ENCODE measurements at places on chromosomes 6 and 20.

GRCh38 chr6:36671687-36672375 lies 6.7 kb upstream of the CDKN1A start:
- DNase-seq: no peak

GRCh38 chr6:63764318-63764916 lies 128.8 kb downstream of the PHF3 start:
- peak; percentile 48 for DNase-seq

DNA sequence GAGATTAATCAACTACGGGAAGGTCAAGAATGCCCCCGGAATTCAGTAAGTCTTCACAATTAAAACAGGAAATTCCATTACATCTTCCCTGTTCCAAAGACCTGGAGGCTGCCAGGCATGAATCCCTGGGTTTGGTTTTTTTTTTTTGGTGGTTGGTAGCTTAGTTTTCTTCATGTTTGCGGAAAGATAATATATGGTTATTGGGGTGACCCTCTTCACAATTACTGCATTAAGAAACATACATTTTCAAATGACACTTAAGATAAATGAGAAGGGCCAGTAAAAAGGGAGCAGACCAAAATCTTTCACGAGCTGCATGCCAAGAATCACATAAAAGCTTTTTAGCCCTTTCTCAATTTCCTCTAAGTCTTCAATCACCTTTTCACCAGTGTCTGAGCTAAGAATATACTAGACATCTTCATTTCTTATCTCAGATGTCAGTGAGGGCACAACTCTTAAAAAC lies 64.0 kb downstream of the KIF13A start:
- DNase-seq: no peak

GRCh38 chr6:50819466-50819903 lies 814 bp downstream of the TFAP2B start:
- peak; percentile 31 for DNase-seq

DNA sequence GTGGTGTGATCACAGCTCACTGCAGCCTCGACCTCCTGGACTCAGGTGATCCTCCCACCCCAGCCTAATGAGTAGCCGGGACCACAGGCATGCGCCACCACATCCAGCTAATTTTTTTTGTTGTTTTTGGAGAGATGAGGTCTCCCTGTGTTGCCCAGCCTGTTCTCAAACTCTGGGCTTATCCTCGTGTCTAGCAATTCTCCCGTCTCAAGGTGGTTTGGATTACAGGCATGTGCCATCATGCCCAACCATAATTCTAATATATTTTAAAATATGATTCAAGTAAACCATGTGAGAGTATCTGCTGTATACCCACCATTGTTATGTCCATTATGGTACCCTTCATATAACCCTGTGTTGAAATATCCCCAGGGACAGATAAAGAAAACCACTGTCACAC lies 60.3 kb upstream of the C20orf144 start:
- no peak for DNase-seq

- DNase-seq: no peak
These were observed 749 bp downstream of the FRK start for GRCh38 chr6:116059713-116060571.

DNA sequence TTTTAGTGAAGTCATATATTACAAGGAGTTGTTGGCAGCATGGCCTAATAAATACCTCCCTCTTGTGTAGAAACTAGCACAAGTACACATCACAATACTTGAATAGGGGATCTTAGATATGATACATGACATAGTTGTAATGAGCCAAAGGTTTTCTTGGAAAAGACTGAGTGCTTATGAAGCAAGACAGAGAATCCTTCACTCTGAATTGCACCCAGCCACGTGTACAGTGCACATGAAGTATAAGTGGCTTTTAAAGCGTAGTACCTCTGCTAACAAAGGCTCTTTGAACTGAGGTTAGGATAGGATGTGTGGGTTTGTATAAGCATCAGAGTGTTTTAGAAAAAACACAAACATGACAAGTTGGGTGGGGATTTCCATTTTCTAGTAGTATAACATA lies 145.5 kb upstream of the STMND1 start:
- DNase-seq: no peak

GRCh38 chr20:35226126-35226883 lies at the start of gene MMP24:
Gene MMP24, plus strand, starts transcription at chr20:35226690. Its CDS starts 49 bp downstream, at chr20:35226739.
- no peak for DNase-seq

DNA sequence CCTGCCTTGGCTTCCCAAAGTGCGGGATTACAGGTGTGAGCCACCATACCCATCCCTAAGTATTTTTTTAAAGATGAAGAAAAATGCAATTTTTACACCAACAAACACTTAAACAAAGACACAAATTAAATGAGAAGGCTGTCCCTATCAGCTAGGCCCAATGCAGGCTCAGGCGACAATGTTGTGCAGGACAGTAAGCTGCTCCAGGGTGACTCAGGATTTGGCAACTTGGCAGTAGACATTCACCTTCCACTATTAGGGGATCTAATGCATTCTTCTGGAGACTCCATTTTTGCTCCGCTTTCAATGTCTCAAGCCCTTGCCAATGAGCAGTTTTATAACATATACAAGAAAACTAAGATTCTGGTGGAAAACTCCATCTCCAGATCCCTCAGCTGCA lies 19.7 kb downstream of the NDRG3 start:
- no peak for DNase-seq

DNA sequence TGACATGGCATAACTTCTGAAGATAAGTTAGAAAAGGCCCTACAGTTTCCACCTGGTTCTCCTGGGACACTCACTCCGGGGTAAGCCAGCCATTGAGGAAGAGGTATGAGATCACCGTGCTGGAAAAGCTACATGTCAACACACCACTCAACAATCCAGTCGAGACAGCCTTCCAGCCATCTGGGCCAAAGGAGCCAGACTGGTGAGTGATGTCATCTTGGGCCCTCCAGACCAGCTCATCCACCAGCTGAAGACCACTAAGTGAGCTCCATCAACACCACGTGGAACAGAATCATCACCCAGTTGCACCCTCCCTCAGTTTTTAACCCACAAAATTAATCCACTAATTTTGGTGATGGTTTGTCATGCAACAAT lies 32.3 kb upstream of the RSPO4 start:
- no peak for DNase-seq

DNA sequence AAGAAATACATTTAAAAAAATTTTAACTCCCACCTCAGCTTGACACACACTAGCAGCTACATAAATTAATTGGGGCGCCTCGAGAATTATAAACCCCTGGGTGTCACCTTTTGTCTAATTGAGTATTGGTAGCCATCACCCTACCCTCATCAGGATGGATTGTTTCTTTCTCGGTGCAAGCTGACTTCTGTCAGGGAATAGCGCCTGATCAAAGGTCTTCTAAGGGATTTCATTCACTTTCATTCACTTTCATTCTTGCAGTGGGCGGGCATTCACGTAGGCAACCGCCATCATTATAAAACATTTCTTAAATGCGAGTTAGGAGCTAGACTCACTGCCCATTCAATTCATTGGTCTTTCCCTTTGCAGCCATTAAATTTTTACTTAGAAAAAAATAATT lies 239.2 kb upstream of the SASH1 start:
- DNase-seq: no peak

- DNase-seq: no peak
These were observed 187.4 kb downstream of the RNGTT start for GRCh38 chr6:88775866-88776571.

GRCh38 chr6:129510950-129511349 lies 199.0 kb downstream of the ARHGAP18 start:
- peak; percentile 64 for DNase-seq

- no peak for DNase-seq
These were observed 253.5 kb downstream of the QKI start for GRCh38 chr6:163668061-163668426.

DNA sequence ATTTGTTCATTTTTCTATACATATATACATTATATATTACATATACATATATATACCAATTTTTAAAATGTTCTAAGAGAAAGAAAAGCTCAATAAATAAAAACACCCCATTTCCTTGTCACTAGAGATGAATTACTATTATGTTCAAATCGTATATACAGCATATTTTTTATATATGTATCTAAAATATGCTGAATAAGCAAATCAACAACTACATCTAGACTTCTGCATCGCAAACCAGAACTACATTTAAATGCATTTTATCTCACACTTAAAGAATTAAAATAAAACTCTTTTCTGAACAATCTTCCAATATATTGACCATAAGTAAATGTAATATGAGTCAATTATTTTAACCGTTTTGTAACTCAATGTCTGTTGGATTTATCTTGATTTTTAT lies 133.9 kb downstream of the LAMA2 start:
- DNase-seq: no peak

DNA sequence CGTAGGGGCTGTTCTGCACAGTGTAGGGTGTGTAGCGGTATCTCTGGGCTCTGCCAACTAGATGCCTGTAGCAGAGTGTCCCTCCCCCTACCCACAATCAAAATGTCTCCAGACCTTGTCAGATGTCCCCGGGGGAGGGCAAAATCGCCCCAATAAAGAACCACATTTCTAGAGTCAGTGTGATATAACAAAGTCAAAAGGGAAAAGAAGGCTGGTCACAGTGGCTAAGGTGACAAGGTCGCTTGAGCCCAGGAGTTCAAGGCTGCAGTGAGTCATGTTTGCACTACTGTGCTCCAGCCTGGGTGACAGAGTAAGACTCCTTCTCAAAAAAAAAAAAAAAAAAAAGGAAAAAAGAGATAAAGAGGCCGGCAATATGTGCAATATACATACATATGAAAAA lies 11.7 kb upstream of the CEP43 start:
- DNase-seq: no peak

- DNase-seq: no peak
These were observed 89.7 kb downstream of the CD40 start for GRCh38 chr20:46207793-46208192.

GRCh38 chr6:145756170-145756662 lies 20.9 kb upstream of the EPM2A start:
- peak; percentile 8 for DNase-seq

GRCh38 chr6:77587963-77588362 lies 64.9 kb upstream of the MEI4 start:
- no peak for DNase-seq

GRCh38 chr6:13421425-13422059 lies 65.9 kb downstream of the GFOD1 start:
- no peak for DNase-seq

DNA sequence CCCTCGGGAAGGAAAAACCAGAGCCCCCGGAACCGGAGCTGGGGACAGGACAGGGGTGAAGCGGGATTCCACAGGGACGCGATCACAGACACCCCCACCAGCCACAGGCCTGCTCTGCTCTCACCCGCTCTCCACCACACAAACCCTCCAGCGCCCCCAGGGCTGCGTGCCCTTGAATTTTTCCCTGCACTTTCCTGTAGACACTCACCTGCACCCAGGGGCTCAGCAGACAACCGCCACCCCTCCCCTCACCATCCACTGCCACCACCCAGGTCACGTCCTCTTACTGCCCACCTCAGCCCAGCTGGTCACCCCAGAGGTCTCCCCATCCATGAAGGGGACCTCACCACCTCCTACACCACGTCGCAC lies 631 bp downstream of the ULBP2 start:
- DNase-seq: no peak

GRCh38 chr6:37882724-37883413 lies 63.3 kb downstream of the ZFAND3 start:
- no peak for DNase-seq

DNA sequence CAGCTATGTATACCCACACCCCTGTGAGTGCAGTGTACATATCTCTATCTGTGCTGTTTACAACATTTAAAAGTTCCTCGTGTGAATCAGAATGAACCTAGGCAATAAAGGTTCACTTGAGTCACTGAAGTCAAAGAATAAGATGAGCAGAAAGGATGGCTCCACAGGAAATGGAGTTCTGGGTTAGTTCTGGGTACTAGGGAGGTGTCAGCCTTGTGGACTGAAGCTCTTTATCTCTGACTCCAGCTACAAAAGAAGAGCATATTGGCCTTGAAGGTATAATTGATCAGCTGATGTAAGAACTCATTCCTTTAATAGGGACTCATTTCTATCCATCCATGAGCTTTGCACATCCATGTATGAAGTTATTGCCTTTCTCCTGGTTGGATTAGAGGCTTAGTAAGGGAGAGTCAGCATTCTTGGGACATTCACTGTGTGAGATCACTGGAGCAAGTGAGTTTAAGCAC lies 73.9 kb upstream of the BACH2 start:
- DNase-seq: no peak
